ENCODE measurements at places on chromosomes 7 and 10.

- no peak for DNase-seq
Measured at GRCh38 chr10:7526017-7526400, 115.2 kb upstream of the SFMBT2 start.

- no peak for DNase-seq
Measured at GRCh38 chr7:36606976-36607720, 117.1 kb downstream of the AOAH start.

DNA sequence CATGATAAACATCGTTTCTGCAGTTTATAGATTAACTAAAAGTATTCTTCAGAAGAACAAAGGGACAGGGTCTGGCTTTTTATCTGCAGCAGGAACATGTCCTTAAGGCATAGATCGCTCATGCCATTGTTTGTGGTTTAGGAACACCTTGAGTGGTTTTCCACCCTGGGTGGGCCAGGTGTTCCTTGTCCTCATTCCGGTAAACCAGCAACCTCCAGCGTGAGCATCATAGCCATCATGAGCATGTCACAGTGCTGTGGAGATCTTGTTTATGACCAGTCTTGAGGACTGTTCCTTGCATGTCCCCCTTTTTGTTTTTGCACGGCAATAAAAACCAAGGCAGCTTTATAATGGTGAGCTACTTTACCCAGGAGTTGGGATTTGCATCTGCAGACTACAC lies 33.9 kb downstream of the STOX1 start:
- DNase-seq = no peak

DNA sequence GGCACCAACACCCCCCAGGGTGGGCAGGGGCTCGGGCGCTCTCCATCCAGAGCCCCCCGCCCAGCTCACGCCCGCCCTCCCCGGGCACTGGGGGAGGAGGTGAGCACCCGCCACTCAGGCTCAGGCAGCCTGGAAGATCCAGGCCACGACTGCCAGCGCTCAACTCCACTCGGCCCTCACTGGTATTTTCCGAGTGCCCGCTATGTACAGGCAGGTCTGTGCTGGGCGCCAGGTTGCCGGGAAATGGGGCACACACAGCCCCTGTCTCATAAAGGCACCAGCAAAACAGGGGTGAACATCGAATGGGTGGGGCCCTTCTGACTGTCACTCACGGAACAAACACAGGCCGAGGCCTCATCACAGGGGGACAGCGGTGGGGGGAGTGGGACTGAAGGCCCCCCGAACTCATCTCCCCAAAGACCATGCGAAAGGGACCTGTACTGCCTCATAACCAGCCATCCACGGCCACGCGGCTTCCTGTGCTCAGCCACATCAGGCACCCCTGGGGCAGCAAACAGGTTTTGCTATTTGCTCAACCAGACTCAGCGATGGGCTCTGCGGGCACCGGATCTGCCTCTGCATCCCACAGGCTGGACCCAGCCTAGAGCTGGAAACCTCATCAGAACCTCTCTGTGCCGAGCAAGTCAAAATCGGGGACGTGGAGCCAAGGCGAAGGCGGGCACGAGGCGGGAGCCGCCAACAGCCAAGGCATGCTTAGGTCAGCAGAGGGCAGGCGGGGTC lies 98.7 kb upstream of the DNAAF5 start:
- no peak for DNase-seq

- no peak for DNase-seq
Measured at GRCh38 chr10:77841711-77842375, 84.7 kb downstream of the DLG5 start.

DNA sequence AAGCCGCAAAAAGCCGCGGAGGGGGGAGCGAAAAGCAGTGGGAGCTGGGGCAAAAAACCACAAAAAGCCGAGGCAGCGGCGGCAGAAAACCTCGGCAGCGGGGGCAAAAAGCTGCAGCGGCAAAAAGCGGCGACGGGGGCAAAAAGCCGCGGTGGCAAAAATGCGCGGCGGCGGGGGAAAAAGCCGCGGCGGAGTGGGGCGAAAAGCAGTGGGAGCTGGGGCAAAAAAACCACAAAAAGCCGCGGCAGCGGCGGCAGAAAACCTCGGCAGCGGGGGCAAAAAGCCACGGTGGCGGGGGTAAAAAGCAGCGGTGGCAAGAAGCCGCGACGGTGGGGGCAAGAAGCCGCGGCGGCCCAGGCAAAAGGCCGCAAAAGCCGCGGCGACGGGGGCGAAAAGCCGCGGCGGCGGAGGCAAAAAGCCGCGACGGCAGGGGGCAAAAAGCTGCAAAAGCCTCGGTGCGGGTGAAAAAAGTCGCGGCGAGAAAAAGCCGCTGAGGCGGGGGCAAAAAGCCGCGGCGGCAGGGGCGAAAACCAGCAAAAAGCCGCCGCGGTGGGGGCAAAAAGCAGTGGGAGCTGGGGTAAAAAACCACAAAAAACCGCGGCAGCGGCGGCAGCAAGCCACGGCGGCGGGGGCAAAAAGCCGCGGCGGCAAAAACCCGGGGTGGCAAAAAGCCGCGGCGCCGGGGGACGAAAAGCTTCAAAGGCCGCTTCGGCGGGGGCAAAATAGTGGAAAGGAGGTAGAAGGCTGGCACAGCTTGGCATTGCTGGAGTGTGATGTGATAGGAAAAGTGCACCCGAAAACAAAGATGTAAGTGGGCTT lies 135.9 kb downstream of the ZNF92 start:
- no peak for DNase-seq

DNA sequence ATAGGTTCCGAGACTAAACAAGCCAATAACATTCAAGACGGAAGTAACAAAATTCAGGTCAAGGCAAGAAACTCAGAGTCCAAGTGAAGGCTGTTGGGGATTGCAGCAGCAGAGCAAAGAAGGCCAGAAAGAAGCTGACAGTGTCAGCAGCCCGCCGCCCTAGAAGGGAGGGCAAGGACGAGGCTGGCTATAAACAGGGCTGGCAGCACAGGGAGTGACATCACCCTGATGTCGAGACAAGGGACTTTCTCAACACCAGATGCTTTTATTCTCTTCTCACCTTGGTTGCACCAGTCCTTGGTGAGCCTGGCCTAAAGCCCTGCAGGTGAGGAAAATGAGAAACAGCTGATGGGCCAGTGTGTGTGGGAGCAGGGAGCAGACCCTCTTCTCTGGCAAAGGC lies 687.7 kb upstream of the NRP1 start:
- DNase-seq = no peak

DNA sequence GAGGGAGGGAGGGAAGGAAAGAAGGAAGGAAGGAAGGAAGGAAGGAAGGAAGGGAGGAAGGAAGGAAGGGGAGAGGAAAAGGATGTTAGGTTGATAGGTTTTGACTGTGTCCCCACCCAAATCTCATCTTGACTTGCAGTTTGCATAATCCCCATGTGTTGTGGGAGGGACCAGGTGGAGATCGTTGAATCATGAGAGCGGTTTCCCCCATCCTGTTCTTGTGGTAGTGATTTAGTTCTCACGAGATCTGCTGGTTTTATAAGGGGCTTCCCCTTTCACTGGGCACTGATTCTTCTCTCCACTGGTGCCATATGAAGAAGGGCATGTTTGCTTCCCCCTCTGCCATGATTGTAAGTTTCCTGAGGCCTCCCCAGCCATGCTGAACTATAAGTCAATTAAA lies 15.1 kb upstream of the NUDCD3 start:
- DNase-seq = no peak

GRCh38 chr10:113457408-113457807 lies 95.4 kb upstream of the HABP2 start:
- no peak for DNase-seq

DNA sequence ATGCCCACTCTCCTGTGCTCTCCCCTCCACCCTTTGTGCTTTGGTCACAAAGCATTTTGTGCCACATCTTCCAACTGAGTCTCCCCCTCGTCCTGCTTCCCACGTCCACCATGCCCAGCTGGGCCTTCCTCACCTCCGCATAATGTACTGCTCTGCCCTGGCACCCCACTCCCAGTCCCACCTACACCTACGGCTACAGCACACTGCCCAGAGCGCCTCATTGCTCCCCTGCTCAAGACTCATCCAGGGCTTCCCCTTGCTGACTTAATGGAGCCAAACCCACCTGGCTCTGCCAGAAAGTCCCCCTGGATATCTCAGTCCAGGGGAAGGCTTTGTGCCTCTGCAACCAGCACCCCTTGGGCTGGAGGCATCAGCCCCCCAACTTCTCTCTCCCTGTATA lies 299.2 kb upstream of the ZMIZ1 start:
- no peak for DNase-seq

DNA sequence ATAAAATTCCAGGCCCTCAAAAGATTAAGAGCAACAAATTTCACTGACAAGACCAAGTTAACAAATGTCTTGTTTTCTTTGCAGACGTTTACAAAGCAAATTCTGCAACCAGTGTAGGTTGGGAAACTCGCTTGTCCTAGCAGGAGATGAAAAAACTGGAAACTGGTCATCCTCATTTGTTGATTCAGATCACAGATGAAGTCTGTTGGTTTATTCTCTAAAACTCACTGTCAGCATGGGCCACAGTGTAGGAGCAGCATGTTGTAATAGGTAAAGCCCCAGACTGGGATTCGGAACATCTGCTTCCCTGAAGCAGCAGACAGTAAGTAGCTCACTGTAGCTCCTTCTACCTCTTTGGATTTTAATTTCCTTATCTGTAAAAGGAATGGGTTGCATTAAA lies 31.5 kb downstream of the PANK1 start:
- no peak for DNase-seq

DNA sequence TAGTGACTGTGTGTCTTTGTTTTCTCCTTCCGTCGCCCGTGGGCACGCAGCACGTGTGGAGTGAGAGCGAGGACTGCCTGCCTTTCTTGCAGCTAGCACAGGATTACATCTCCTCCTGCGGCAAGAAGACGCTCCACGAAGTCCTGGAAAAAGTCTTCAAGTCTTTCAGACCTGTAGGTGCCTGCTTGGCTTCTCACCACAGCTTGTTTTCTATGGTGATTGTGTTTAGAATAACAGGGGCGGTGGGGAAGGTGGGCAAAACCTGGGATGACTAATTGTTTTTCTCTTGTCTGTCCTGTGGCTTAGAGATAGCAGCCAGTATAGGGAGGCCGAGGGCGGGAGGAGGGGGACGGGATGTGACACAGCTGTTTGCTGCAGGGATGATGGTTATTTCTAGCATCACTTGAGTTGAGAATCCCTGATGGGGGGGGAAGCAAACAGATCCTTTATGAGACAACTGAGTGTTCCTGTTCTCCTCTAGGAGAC lies 11.4 kb downstream of the MTURN start:
- DNase-seq = no peak

GRCh38 chr7:24964191-24964590 lies 15.8 kb downstream of the OSBPL3 start:
- no peak for DNase-seq

Data from NCI-H1092 (cell line).